ENCODE measurements at places on chromosomes 11 and 22. TPM values are rescaled to one million over a fixed set of nuclear protein-coding genes. Genes with fewer than 3 reads are reported as not detected.

GRCh38 chr11:103619938-103620337 lies 416.5 kb upstream of the DDI1 start:
- H3K4me1 ChIP-seq: no peaks in the 10 kb centered on the region
- H3K27me3 ChIP-seq: no peaks in the 10 kb centered on the region
- no peak overlapping the region for H3K4me3 ChIP-seq
- H3K36me3 ChIP-seq: no peaks in the 10 kb centered on the region

Gene CBY1
- 11.6 TPM for total RNA-seq

DNA sequence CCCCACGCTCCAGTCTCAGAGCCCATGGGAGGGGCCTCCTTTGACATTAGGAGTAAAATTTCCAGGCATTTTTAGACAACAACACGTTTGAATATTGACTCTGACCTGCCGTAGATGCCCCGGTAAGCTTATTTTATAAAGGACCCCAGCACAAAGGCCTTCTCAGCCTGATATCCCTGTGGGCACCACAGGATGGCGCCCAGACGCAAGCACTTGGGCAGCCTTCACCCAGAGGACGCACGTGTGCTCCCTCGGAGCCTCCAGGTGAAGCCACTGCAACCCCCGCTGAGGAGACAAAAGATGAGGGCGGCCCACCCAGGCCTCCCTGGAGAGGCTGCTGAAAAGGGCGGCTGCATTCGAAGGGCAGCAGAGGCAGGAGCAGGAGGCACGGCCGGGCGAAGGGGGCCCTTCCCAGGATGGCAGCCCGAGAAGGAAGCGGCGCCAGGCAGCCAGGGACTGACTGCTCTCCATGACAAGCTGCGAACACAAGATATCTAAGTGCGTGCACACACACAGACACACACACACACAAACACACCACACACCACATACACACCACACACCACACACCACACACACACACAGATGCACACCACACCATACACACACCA lies 15.2 kb upstream of the TH start:
- no peaks in the 10 kb centered on the region for H3K4me1 ChIP-seq
- peaks cover 5% of the 10 kb centered on the region for H3K27me3 ChIP-seq
- no peaks in the 10 kb centered on the region for H3K36me3 ChIP-seq
- H3K27ac ChIP-seq: no peak overlapping the region
- no peak overlapping the region for H3K4me3 ChIP-seq

Gene RAB30
- total RNA-seq: 13.3 TPM

Gene CHRM1
- total RNA-seq: not detected

DNA sequence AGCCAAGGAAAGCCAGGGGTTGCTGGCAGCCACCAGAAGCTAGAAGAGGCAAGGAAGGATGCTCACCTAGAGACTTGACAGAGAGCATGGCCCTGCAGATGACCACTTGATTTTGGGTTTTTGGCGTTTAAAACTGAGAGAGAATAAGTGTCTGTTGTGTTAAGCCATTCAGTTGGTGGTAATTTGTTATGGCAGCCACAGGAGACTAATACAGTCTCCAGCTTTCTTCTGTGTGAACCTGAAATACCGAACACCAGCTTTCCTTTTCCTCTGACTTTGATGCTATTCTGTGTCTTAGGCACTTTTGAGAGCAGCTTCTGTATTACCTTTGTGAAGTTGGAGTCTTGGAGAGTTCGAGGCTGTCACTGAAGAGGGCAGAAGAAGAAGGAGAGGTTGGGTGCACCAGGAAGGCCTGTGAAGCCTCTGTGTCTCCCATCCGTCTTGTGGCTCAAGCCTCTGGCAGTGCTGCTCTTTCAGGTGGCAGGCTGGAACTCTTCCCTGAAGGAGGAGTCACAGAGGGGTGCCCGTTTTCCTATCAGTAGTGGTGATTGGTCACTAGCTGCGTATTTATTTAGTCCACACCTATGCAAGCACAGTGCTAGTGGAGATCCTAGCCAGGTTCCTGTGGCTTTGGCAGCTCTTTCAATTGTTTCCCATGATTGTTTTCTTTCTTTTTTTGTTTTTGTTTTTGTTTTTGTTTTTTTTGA lies 2.5 kb downstream of the TBC1D22A start:
- no peak overlapping the region for H3K4me3 ChIP-seq
- no peaks in the 10 kb centered on the region for H3K27me3 ChIP-seq
- H3K36me3 ChIP-seq: peaks cover 39% of the 10 kb centered on the region
- H3K4me1 ChIP-seq: peaks cover 58% of the 10 kb centered on the region
- peak overlapping the region; percentile 32 for H3K27ac ChIP-seq

DNA sequence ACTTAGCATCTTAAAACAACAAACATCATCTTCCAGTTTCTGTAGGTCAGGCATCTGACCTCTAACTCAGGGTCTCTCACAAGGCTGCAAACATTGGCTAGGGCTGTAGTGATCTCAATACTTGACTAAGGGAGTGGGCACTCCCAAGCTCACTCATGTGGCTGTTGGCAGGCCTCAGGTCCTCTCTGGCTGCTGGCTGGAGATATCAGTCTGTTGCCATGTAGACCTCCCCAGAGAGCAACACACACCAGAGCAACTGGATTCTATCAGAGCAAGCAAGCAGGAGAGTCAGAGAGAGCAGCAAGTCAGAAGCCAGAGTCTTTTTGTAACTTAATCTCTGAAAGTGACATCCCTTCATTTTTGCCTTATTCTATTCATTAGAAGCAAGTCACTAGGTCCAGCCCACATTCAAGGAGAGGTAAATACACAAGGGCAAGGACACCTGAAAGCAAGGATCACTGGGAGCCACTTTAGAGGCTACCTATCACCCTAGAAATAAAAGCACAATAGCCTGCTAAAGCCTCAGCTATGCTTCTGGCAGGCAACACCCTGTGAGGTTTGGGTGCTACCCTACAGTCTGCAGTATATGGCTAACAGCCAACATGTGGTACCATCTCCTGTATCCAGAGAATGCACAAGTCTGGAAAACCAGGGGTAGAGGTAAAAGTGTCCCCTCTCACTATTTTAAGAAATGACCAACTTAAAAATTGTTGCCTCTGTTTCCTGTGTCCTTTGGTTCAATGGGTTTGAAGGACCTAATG lies 33.5 kb upstream of the CD44 start:
- H3K4me1 ChIP-seq: peaks cover 39% of the 10 kb centered on the region
- no peak overlapping the region for H3K4me3 ChIP-seq
- H3K36me3 ChIP-seq: no peaks in the 10 kb centered on the region
- no peaks in the 10 kb centered on the region for H3K27me3 ChIP-seq
- no peak overlapping the region for H3K27ac ChIP-seq

GRCh38 chr22:37599153-37599552 lies 9.5 kb upstream of the GGA1 start:
- no peak for DNase-seq
- peaks cover 22% of the 10 kb centered on the region for H3K27me3 ChIP-seq
- peaks cover 9% of the 10 kb centered on the region for H3K4me1 ChIP-seq
- H3K27ac ChIP-seq: no peak overlapping the region
- H3K4me3 ChIP-seq: no peak overlapping the region
- no peaks in the 10 kb centered on the region for H3K36me3 ChIP-seq

Gene MOV10L1
- total RNA-seq: not detected

Gene UCP3
- total RNA-seq: 2.9 TPM

Gene DTX4
- 0.45 TPM for total RNA-seq

Gene TSSK2
- not detected for total RNA-seq

DNA sequence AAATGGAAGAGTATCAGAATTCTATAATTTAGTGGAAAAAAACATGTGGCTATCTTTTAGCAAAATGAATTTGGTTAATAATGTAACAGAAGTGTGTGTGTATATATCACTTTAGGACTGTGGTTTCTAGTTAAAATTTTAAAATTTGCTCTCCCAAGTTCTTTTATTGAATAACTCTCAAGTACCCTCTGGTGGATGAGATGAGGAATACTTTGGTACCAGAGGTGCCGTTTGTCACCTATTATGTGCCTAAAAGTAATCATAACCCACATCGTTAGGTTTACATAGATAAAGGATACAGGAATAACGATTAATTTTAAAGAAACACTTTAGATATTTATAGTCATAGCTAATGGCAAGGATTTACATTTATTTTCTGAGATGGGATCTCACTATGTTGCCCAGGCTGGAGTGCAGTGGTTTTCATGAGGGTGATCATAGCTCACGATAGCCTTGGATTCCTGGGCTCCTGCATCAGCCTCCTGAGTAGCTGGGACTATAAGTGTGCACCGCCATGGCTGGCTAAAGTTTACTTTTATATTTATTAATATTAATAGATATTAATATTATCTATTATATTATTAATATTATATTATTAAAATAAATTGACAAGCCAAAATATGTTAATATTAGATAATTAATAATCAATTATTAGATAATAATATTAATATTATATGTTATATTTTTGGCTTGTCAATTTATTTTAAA lies 66.7 kb upstream of the CAPRIN1 start:
- no peak for DNase-seq
- no peak overlapping the region for H3K4me3 ChIP-seq
- peaks cover 12% of the 10 kb centered on the region for H3K27me3 ChIP-seq
- H3K27ac ChIP-seq: no peak overlapping the region

GRCh38 chr11:74012074-74012809 lies 3.4 kb upstream of the UCP3 start:
- no peak overlapping the region for H3K4me3 ChIP-seq
- no peaks in the 10 kb centered on the region for H3K27me3 ChIP-seq
- H3K27ac ChIP-seq: peak overlapping the region; percentile 75
- peaks cover 36% of the 10 kb centered on the region for H3K36me3 ChIP-seq

Gene HORMAD2
- total RNA-seq: not detected

GRCh38 chr11:29005401-29005980 lies 897.3 kb downstream of the METTL15 start:
- H3K4me1 ChIP-seq: no peaks in the 10 kb centered on the region
- no peak overlapping the region for H3K4me3 ChIP-seq
- H3K36me3 ChIP-seq: no peaks in the 10 kb centered on the region
- H3K27ac ChIP-seq: no peak overlapping the region

Gene ADAMTS8
- total RNA-seq: not detected

Gene DDIAS
- 18.6 TPM for total RNA-seq

DNA sequence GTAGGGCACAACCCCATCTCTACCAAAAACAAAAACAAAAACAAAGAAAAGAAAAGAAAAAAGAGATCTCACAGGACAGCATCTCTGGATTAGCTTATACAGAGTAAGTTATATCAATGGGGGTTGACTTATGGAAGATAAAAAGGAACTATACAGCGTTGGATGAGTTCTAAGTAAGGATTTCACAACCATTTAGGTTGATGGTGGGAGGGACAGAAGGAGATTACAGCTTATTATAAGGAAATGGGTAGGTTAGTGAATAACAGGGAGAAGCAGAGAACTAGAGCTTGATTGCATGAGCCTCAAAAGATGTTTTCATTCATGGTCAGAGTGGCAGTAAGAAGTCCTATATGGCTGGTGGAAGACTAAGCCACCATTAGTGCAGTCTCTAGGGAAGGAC lies 60.3 kb downstream of the CECR2 start:
- DNase-seq: no peak
- H3K4me3 ChIP-seq: no peak overlapping the region
- H3K36me3 ChIP-seq: no peaks in the 10 kb centered on the region
- no peak overlapping the region for H3K27ac ChIP-seq
- peaks cover 19% of the 10 kb centered on the region for H3K27me3 ChIP-seq

DNA sequence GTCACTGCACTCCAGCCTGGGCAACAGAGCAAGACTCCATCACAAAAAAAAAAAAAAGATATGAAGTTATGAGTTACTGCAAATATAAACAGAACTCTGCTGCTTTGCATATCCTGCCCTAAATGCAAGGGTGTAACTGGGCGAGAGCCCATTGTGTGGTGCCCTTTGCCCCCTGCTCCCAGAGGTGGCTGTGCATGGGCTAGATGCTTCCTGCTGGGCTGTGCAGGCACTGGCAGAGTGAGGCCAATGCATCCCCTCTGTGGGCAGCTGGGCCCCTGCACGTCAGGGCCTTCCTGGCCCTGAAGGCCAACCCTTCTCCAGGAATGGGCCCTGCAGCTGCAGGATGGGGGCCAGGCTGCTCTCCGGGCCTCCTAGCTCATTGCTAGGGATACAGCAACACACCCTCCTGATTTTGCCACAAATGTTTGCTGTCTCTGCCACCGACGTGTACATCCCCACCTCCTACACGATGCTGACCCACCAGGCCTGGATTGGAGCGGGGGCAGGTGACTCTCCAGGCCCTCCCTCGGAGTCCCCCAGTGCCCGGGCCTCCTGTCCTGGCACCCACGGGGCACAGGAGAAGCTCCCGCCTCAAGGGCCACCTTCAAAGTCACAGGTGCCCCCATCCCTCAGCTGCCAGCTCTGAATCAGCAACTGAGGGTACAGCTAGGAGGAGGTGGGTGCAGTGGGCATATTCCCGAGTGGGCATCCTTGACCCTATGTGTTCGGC lies 40.7 kb upstream of the COMT start:
- H3K4me3 ChIP-seq: no peak overlapping the region
- H3K4me1 ChIP-seq: peaks cover 5% of the 10 kb centered on the region
- H3K36me3 ChIP-seq: no peaks in the 10 kb centered on the region
- no peak overlapping the region for H3K27ac ChIP-seq

Gene SLC22A6
- not detected for total RNA-seq

DNA sequence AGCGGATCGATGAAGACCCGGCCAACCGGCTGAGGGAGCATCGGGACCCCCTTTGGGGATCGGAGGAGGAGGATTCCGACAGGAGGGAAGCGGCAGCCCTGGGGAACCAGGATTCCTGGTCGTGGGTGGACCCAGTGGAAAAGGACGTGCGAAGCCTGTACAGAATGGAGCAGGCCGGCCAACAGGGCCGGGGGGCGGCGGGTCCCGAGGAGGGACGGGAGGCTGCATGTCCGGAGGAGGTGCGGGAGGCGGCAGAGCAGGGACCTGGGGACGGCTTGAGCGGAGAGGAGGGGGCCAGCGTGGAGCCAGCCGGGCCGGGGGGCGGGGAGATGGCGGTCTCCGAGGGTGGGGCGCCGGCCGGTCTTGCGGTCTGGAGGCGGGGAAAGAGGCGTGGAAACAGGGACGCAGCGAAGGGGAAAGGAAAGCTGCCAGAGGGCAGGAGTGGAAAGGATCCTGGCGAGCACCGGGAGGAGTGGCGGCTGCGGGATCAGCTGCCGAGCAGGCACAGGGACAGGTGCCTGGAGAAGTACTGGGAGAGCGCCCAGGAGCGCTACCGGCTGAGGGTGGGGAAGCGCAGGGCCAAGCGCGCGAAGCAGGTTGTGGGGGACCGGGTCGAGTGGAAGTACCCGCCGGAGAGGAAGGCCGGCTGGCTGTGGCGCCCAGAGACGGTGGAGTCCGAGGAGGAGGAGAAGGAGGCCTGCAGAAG lies at the start of gene ANO5:
Gene ANO5 (plus strand): TSS at position 444 of the 706 bp plus-strand sequence. CDS start 408 bp downstream, outside the sequence.
- H3K4me3 ChIP-seq: no peak within 1 kb of the TSS
- peaks cover 3% of the 10 kb centered on the region for H3K4me1 ChIP-seq
- no peaks in the 10 kb centered on the region for H3K36me3 ChIP-seq
- peaks cover 27% of the 10 kb centered on the region for H3K27me3 ChIP-seq

DNA sequence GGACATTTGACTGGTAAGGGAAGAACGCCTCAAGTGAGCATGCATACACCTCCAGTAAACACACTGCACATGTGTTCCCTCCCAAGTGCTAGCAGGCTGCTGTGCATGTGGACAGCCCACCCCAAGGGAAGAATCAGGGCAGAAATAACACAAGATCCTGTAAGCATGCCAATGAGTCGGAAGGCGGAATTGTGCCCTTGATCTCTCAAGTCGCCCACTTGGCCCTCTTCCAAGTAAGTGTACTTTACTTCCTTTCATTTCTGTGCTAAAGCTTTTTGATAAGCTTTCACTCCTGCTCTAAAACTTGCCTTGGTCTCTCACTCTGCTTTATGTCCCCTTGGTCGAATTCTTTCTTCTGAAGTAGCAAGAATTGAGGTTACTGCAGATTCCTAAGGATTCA lies 139.6 kb downstream of the TRPC6 start:
- H3K4me1 ChIP-seq: no peaks in the 10 kb centered on the region
- DNase-seq: no peak
- no peak overlapping the region for H3K4me3 ChIP-seq
- no peaks in the 10 kb centered on the region for H3K27me3 ChIP-seq
- H3K27ac ChIP-seq: no peak overlapping the region

Gene TCN1
- total RNA-seq: not detected

Gene MS4A4E
- total RNA-seq: not detected

Gene ALG9
- 31.1 TPM for total RNA-seq

GRCh38 chr22:27372969-27373670 lies 428.4 kb downstream of the MN1 start:
- no peak overlapping the region for H3K4me3 ChIP-seq
- no peak for DNase-seq
- no peaks in the 10 kb centered on the region for H3K27me3 ChIP-seq
